ENCODE measurements at places on chromosomes 2 and 18.

DNA sequence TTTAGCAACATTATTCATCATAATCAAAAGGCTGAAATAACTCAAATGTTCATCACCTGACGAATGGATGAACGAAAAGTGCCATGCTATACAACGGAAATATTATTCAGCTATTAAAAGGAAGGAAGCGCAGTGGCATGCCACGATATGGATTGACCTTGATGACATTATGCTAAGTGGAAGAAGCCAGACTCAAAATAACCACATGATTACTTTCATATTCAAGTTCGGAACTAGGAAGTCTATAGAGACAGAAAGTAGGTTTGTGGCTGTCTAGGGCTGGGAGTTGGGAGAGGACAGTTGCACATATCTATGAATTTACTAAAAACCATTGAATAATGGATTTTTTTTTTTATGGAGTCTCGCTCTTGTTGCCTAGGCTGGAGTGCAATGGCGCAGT is 13.4 kb upstream of the PDIA6 start:
- DNase-seq, result no peak

DNA sequence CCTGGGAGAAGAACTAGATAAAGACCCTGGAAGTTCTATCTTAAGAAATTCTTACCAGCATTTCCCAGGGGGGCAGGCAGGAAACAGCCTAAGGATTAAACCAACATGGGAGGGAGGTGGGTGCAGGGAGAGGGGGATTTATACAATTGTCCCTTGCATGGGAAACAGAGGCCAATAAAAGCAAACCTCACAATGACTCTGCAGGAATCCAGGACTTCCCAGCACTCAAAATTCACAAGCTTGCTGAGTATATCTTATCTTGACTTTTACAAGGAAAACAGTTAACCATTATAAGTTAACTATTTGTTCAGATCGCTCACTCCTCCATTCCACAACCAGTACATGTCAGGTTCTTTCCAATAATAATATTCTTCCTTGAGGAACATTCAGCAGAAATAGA is 241.3 kb downstream of the MREG start:
- no peak for DNase-seq

- no peak for DNase-seq
Observed at GRCh38 chr18:8069708-8070107, 502.6 kb downstream of the PTPRM start.

GRCh38 chr2:101720732-101721131 is 23.2 kb downstream of the MAP4K4 start:
- no peak for DNase-seq

DNA sequence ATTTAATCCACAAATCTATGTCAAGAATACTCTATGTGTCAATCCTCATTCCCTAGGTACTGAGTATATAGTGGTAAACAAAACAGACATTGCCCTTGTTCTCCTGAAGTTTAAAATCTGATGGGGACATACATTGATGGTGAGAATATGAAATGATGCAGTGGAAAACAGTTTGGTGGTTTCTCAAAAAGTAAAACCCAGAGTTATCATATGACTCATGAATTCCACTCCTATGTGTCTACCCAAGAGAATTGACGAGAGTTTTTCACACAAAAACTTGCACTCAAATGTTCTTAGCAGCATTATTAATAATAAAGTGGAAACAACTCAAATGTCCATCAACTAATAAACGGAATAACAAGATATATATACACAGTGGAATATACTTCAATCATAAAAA is 586.7 kb downstream of the CCDC85A start:
- no peak for DNase-seq

GRCh38 chr2:46704593-46704992 is 211.0 kb downstream of the MCFD2 start:
- DNase-seq, result no peak

- no peak for DNase-seq
Observed at GRCh38 chr2:191696966-191697365, 19.0 kb downstream of the NABP1 start.

All from stimulated activated CD8-positive, alpha-beta memory T cell treated with anti-CD3 and anti-CD28 coated beads, Interleukin-4, amount 100 ng/mL, for 1 hour (primary cell).